Stimulated activated CD4-positive, alpha-beta T cell treated with anti-CD3 and anti-CD28 coated beads, Interleukin-15, amount 100 ng/mL, for 1 hour (primary cell): ENCODE measurements at places on chromosomes 4 and X.

DNA sequence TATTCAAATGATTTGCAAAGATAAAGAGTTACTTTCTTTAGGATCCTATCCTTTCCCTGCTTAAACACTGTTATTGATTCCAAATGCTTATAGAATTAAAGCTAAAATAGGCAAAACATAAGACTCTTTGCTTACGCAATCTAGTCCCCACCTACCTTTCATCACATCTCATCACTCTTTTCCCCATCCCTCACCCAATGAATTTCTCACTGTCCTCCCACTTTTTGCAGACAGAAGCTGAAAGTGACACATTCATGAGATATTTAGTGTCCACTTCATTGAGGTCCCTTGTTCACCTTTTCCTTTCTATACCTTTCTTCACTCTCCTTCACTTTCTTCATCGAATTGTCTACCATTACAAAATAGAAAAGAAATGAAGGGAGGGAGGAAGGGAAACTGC, 424 bp downstream of the SATL1 start:
- no peak for DNase-seq

GRCh38 chrX:70411475-70411874, 11.6 kb upstream of the GDPD2 start:
- DNase-seq, result no peak

DNA sequence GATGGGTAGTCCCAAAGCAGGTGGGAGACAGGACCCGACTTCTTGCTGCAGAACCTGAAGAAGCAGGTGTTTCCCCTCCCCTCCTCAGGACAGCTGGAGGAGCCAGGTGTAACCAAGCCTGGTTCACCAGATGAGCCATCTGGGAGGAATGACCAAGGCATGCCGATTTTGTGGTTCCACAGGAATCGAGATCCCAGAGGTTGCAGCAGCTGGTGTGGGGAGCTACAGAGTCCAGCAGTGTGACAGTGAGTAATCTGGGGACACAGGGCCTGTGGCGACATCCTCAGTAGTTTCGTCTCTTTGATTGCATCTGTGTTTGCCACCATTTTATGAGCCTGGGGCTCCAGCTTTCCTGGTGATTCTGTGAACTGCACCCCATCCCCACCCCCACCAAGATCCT, 2.6 kb upstream of the NDP start:
- no peak for DNase-seq

GRCh38 chrX:139202742-139203420, 327.7 kb upstream of the F9 start:
- DNase-seq, result no peak

DNA sequence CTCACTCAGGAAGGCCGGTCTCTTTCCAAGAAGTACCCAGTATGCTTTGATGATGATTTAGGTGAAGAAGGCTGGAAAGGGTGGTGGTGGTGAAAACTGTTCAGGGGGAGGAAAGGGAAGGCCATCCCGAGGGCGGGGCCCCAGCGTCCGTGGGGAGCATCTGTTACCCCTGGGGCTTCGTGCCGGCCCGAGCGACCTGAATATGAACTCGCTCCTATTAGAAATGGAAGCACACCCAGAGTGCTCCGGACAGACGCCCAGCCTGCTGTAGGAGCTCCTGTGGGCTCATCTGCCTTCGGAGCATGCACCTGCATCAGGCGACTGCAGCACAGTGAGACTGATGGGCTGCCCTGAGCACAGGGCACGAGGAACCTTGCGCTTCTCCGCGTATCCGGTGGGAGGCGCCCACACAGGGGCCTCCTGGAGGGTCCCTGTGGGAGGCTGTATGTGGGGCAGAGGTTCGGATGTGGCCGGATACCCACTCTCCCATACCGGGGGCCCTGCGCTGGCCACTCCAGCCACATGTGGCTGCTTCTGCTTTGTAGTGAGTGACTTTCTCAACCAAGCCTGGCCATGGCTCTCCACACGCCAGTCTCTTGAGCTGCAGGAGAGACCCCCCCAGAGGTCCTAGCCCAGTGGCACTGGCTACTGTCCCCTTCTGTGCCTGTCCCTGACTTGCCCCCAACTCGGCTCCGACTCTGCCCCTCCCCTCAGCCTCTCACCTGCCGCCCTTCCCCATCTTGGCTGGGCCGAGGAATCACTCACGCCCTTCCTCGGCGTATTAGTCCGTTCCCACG, 36.7 kb downstream of the FGFRL1 start:
- DNase-seq, result no peak

DNA sequence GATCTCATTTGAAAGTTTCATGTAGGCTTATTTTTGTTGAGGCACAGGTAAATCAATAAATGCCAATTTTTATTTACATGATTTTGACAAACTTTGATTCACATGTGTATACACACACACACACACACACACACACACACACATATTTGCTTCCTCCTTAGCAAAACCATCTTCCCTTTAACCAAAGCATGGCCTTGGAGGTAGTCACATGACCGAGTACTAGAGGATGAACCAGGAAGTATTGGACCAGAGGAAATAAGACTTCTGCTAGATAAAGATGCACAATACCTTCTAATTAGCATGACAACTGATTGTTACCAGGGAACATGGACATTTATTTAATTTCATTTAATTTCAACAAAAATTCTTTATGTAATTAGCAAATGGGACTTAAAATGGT, 23.4 kb upstream of the CFAP299 start:
- no peak for DNase-seq

- DNase-seq, result no peak
Observed at GRCh38 chr4:3392321-3392720, 49.4 kb upstream of the HGFAC start.
